Vagina (tissue), 2 donors: ENCODE measurements at places on chromosomes 1 and 21. TPM values are rescaled to one million over a fixed set of nuclear protein-coding genes. Genes with fewer than 3 reads are reported as not detected.

GRCh38 chr21:40719615-40720014 is 127.3 kb downstream of the DSCAM start:
- no peak overlapping the region for H3K4me3 ChIP-seq
- no peaks in the 10 kb centered on the region for H3K36me3 ChIP-seq
- no peak overlapping the region for H3K27ac ChIP-seq
- no peaks in the 10 kb centered on the region for H3K27me3 ChIP-seq

DNA sequence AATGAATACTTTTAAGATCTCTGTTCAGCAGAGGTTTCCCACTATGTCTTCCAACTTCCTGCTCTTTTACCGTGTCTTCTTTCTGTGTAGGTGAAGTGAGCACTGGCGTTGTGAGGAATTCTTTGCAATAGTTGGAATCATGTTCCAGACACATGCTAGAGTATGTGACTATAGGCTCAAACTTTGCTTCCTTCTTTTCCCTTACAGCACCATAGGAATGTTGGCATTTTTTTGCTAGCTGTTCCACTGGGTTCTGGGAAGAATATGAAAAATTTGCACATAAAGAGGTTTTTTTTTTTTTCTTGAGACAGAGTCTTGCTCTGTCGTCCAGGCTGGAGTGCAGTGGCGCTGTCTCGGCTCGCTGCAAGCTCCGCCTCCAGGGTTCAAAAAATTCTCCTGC is 15.7 kb upstream of the HUNK start:
- H3K36me3 ChIP-seq: no peaks in the 10 kb centered on the region
- H3K4me1 ChIP-seq: no peaks in the 10 kb centered on the region
- no peak for DNase-seq
- H3K4me3 ChIP-seq: no peak overlapping the region

GRCh38 chr1:192892934-192893333 is 84.1 kb downstream of the RGS2 start:
- no peak overlapping the region for H3K27ac ChIP-seq
- H3K4me3 ChIP-seq: no peak overlapping the region
- no peak for DNase-seq
- no peaks in the 10 kb centered on the region for H3K4me1 ChIP-seq

DNA sequence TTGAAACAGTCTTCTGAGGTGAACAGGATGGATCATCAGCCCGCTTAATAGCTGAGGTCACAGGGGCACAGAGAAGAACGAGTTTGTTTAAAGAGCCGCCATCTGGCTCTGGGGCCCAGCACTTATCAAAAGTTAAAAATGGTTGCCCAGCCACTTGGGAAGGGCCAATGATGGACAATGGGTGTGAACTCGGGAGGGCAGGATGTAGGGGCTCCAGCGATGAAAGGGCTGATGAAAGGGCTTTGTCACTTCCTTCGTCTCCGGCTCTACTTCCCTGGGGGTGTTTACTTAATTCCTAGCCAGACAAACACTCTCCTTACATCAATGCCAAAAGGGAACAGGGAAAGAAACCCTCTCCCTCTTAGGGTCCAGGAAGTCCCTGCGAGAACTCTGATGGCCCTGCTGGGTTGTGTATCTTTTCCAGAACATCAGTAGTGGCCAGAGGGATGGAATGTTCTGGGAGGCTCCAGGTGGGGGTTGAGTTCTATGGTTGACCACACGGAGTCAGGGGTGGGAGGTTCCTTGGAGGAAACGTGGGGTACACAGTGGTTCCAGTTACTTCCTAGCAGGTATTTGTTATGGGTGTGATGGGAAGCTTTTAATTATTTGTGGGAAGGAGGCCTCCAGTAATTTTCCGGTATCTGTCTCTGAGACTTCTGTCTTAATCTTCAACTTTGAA is 9.0 kb upstream of the ABCG1 start:
- H3K27me3 ChIP-seq: no peaks in the 10 kb centered on the region
- no peak overlapping the region for H3K27ac ChIP-seq
- H3K4me3 ChIP-seq: no peak overlapping the region
- H3K36me3 ChIP-seq: no peaks in the 10 kb centered on the region
- no peaks in the 10 kb centered on the region for H3K4me1 ChIP-seq
- peak; percentile 34 for DNase-seq

DNA sequence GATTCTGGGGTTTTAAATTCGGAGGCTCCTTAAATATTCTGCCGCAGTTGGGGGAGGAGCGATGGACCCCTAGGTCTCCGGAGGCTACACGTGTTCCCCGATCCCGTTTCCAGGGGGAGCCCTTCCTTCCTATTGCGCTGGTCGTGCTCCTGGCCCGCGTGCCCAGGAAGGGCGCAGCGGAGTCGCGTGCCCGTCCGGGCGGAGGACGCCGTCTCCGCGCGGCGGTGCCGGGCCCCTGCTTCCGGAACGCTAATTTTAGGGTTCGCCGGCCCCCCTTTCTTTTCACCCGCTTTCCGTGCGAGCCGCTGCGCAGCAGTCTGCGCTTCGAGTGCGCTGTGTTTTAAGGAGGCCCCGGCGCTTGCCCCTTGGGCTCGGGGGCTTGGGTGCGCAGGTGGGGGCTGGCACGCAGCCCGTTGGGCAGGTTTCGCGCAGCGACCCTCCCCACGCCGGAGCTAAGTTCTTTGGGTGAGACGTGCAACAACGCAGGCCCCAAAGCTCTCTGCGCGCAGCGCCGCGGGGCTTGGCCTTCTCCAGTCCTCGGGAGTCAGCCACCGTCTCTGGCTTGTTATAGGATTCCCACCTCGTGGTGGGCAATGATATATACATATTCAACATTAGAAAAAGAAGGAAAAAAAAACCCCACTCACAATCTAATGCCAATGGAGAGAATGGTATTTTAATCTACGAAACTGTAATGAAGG is 43.5 kb upstream of the DNAJC6 start:
- DNase-seq: no peak
- H3K4me1 ChIP-seq: peaks cover 18% of the 10 kb centered on the region
- peak overlapping the region; percentile 41 for H3K4me3 ChIP-seq

DNA sequence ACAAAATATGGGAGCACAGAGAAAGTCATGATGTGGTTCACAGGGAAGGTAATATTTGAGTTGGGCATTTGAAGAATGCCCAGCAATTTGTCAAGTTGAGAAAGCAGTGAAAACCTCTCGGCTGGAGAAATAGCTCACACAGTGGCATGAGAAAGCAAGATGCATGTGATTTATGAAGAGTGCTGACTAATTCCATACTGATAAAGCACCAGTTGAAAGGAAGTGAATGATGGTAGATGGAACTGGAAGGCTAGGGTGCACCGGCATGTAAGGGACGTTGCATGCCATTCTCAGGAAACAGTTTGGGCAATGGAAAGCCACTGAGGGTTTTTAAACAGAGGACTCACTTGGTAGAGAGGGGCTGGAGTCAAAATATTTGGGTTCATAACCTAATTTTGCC is 53.5 kb upstream of the MTF2 start:
- H3K4me1 ChIP-seq: no peaks in the 10 kb centered on the region
- H3K27ac ChIP-seq: no peak overlapping the region
- DNase-seq: no peak
- no peak overlapping the region for H3K4me3 ChIP-seq
- no peaks in the 10 kb centered on the region for H3K36me3 ChIP-seq
- H3K27me3 ChIP-seq: no peaks in the 10 kb centered on the region

- peaks cover 27% of the 10 kb centered on the region for H3K4me1 ChIP-seq
- H3K27me3 ChIP-seq: no peaks in the 10 kb centered on the region
- DNase-seq: no peak
Measured at GRCh38 chr1:230976825-230977747, 1.6 kb downstream of the TTC13 start.

- DNase-seq: no peak
- H3K36me3 ChIP-seq: no peaks in the 10 kb centered on the region
- H3K4me3 ChIP-seq: no peak overlapping the region
- H3K27ac ChIP-seq: no peak overlapping the region
- H3K27me3 ChIP-seq: no peaks in the 10 kb centered on the region
Measured at GRCh38 chr1:14983277-14983676, 170.3 kb upstream of the TMEM51 start.

GRCh38 chr1:152783095-152783494 is 3.0 kb upstream of the LCE1E start:
- no peak for DNase-seq
- H3K36me3 ChIP-seq: no peaks in the 10 kb centered on the region
- H3K4me1 ChIP-seq: no peaks in the 10 kb centered on the region
- H3K27ac ChIP-seq: no peak overlapping the region
- no peaks in the 10 kb centered on the region for H3K27me3 ChIP-seq

GRCh38 chr1:234699795-234700665 is 90.1 kb upstream of the IRF2BP2 start:
- H3K27ac ChIP-seq: peak overlapping the region; percentile 52
- no peaks in the 10 kb centered on the region for H3K27me3 ChIP-seq
- H3K4me1 ChIP-seq: peaks cover 12% of the 10 kb centered on the region
- DNase-seq: no peak

DNA sequence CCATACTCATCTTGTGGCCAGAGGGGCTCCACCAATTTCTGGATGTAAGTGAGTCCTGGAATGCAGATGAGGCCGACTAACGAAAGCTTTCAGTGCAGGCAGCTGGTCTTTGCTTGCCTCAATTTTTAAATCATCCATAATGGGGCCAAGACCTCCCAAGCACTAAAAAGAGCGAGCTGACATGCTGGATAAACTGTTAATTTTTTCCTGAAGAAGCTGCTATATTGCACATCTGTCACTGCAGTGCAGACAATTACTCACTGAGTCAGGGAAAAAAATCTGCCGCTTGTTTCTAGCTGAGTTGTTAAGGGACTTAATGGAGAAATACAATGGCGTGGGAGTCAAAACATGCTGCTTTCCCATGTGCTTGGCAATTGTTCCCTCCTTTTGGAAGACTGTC is 205.5 kb downstream of the GPATCH2 start:
- H3K4me1 ChIP-seq: no peaks in the 10 kb centered on the region
- no peaks in the 10 kb centered on the region for H3K27me3 ChIP-seq
- no peak overlapping the region for H3K4me3 ChIP-seq
- no peak overlapping the region for H3K27ac ChIP-seq
- no peak for DNase-seq

DNA sequence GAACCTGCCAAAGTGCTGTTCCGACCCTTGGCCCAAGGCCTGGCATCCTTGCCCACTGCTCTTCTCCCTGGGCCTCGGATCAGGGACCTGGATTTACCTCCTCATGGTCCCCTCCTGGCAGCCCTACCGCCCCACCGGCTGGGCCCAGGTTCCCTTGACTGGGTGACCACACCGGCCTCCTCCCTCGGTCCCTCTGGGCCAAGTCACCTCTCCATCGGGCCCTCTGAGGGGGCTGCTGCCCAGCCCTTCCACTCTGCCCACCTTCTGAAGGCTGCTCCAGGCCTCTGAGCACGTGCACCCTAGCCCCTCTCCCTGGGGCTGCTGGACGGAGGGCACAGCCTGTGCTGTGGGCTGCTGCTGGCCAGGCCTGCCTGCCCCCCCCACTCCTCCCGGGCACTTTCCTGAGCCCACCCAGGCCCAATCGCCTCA is 9.3 kb upstream of the MMEL1 start:
- H3K4me1 ChIP-seq: peaks cover 25% of the 10 kb centered on the region
- no peak for DNase-seq
- peak overlapping the region; percentile 81 for H3K4me3 ChIP-seq
- no peaks in the 10 kb centered on the region for H3K27me3 ChIP-seq
- peak overlapping the region; percentile 84 for H3K27ac ChIP-seq

DNA sequence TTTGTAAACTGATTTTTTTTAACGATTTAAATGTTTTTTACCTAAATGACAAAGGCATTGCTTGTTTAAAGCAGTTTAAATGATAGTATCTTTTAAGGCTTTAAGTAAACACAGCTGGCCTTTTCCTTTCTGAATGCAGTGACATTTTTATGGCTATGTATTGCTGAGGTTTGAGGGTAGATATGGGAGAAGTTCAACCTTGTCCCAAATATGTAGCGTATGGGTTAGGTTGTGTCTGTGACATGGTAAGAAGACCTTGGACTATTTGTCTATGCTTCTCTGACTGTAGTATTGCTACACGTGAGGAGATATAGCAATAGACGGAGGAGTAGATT is 32.5 kb downstream of the PKNOX1 start:
- peak overlapping the region; percentile 13 for H3K27ac ChIP-seq
- H3K4me3 ChIP-seq: no peak overlapping the region

DNA sequence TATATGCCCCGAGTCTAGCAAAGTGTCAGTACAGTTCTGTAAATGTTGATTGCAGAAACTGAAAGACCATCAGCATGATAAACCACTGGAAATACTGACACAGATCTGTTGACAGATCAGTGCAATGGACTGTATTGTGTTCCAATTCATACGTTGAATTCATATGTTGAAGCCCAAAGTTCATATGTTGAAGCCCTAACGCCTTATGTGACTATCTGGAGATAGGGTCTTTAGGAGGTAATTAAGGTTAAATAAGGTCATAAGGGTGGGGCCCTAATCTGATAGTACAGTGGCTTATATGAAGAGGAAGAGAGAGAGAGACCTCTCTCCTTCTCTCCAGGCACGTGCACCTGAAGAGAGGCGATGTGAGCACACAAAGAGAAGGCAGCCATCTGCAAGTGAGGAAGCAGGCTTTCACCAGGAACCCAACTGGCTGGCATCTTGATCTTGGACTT is 144.7 kb downstream of the MRPL39 start:
- DNase-seq: no peak
- H3K4me1 ChIP-seq: no peaks in the 10 kb centered on the region
- no peaks in the 10 kb centered on the region for H3K27me3 ChIP-seq
- no peaks in the 10 kb centered on the region for H3K36me3 ChIP-seq
- H3K27ac ChIP-seq: no peak overlapping the region
- H3K4me3 ChIP-seq: no peak overlapping the region

GRCh38 chr21:44318489-44319285 is 18.8 kb downstream of the PFKL start:
- no peak overlapping the region for H3K4me3 ChIP-seq
- H3K27ac ChIP-seq: no peak overlapping the region
- H3K36me3 ChIP-seq: no peaks in the 10 kb centered on the region
- no peaks in the 10 kb centered on the region for H3K27me3 ChIP-seq

DNA sequence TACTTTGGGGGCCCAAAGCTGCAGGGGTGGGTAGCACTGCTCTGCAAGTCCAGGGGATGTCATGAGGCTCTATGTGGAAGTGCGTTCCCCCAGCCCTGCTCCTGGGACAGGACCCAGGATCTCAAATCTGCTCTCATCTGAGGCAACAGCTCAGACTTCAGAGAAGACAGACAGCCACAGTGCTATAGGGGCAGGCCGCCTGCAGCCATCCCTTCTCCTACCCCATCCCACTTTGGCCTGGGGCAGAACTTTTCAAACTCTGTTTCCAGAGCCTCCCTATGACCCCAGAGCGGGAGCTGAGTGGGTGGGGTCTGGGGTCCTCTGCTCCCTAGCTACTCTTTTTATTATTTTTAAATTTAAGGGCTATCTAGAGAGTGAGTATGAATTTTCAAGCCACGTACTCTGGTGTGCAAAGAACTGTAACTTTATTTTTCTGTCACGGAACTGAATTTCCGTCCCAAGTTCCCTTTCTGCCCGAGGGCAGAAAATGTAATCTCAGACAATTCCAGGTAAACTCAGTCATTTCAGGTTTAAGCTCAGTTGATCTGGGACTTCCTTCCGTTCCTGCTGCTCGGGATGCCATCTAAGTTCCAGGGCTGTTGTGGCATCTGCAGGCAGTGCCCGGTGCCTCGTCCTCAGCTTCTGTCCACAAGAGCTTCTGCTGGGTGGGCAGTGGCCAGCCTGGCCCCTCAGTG is 98.3 kb downstream of the ACTL8 start:
- H3K4me3 ChIP-seq: no peak overlapping the region
- no peaks in the 10 kb centered on the region for H3K36me3 ChIP-seq
- no peak for DNase-seq

Gene RAB42
- total RNA-seq: 2.5 TPM

Gene CAMK1G
- total RNA-seq: not detected

Gene TTC22
- 43.5 TPM for total RNA-seq

Gene PEAR1
- 11.5 TPM for total RNA-seq

Gene CYP4A11
- total RNA-seq: not detected

Gene CRYBG2
- 67.0 TPM for total RNA-seq

Gene SYTL1
- total RNA-seq: 56.2 TPM

Gene MAP1LC3C
- 1.2 TPM for total RNA-seq
